Activated T-helper 9 cell treated with anti-CD3 and anti-CD28 coated beads, Interleukin-2, amount 50 U/mL, for 16 hours (primary cell): ENCODE measurements at places on chromosomes 1 and 21.
A peak's percentile ranks its signal among the peaks of the same experiment; 100 is the strongest.

GRCh38 chr1:89360716-89361115 is 3.1 kb upstream of the GBP6 start:
- no peak for DNase-seq

DNA sequence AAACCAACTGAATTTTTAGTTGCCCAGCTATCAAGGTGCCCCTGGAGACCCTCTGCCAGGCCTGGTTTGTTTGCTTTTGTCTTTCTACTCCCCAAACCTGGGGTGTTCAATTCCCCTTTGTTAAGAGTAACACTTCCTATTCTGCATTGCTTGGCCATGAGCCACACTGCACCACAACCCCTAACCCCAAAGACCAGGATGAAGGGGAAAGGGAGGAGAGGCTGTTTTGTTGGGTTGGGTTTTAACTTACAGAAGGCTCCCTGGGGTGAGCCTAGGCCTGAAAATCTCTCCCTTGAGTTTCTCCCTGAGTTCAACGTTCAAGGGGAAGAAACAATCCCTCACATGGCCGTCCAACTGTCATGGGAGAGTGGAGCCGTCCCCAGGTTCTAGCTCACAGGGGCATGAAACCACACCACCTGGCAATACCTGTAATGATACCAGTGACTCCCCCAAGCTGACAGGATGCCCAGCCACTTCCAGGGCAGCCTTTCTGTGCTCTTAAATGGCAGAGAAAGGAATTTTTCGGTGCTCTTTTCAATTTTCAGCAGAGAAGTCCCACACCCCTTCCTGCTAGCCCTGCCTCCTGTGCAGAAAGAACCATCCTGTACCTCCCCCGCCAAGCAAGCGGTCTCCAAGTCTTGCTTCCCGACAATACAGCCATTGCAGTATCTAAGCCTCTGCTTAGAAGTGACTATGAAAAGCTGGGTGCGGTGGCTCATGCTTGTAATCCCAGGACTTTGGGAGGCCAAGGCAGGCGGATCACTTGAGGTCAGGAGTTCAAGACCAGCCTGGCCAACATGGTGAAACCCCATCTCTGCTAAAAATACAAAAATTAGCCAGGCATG is 14.9 kb downstream of the SLC45A3 start:
- no peak for DNase-seq

- no peak for DNase-seq
Measured at GRCh38 chr1:36116901-36117300, 8.1 kb downstream of the COL8A2 start.

- no peak for DNase-seq
Measured at GRCh38 chr1:23397908-23398307, 26.6 kb downstream of the TCEA3 start.

DNA sequence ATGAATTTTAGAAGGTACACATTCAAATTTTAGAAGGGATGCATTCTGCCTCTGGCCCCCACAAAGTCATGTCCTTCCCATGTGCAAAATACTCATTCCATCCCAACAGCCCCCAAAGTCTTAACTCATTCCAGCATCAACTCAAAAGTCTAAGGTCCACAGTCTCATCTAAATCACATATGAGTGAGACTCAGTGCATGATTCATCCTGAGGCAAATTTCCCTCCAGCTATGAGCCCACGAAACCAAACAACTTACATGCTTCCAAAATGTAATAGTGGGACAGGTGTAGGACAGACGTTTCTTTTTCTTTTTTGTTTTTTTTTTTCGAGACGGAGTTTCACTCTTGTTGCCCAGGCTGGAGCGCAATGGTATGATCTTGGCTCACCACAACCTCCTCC is 12.5 kb upstream of the WNT2B start:
- no peak for DNase-seq

DNA sequence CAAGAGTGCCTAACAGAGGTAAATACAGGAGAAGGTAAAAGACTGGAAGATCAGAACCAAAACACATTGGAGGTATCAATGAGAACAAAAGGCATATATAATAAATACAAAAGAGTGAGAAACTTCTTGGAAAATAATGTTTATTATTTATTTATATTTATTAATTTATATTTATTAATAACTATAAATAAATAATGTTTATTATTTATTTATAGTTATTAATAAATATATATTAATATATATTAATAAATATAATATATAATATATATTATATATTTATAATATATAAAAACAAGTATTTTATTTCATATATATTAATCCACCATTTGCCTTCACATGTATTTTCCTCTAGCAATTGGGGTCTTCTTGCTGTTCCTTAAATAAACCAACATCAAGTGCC is 391.9 kb downstream of the GPATCH2 start:
- DNase-seq: no peak

- DNase-seq: no peak
Measured at GRCh38 chr1:21909787-21910503, 27.2 kb downstream of the HSPG2 start.

DNA sequence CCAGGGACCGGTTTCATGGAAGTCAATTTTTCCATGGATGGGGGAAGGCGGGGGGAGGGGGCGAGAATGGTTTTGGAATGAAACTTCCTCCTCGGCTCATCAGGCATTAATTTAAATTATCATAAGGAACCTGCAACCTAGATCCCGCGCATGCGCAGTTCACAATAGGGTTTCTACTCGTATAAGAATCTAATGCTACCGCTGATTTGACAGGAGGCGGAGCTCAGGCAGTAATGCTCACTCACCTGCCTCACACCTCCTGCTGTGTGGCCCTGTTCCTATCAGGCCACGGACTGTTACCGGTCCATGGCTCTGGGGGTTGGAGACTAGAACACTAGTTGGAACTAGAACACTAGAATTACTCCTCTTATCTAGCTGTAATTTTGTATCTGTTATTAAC is 38.0 kb downstream of the PRRX1 start:
- DNase-seq: no peak

DNA sequence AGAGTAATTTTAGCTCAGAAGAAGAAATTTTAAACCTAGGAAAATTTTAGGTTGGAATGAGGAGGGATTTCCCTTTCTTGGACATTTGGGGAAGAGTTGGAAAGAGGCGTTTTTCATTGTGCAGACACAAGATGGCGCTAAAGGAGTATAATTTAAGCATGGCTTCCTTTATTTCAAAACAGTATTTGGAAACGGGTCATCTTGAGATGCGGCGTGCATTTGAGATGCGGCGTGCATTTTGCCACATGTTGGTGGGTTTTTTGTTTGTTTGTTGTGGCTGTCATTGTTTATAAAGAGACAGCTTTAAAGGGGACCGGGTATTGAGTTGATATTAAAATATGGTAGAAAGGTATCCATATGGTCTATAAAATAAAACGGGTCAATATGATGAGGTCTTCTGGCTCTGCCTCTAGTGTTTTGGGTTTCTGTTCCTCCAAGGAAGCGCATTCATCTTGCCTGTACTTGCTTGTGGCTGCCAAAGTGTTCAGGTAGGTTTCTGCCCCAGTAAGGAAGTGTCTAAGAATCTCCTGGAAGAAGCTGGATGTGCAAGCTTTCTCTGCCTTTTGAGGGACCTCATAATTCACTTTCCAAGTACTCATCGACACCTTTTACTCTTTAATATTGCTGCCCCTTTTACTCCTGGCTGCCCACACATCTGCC is 210.3 kb downstream of the SLC35F3 start:
- no peak for DNase-seq

DNA sequence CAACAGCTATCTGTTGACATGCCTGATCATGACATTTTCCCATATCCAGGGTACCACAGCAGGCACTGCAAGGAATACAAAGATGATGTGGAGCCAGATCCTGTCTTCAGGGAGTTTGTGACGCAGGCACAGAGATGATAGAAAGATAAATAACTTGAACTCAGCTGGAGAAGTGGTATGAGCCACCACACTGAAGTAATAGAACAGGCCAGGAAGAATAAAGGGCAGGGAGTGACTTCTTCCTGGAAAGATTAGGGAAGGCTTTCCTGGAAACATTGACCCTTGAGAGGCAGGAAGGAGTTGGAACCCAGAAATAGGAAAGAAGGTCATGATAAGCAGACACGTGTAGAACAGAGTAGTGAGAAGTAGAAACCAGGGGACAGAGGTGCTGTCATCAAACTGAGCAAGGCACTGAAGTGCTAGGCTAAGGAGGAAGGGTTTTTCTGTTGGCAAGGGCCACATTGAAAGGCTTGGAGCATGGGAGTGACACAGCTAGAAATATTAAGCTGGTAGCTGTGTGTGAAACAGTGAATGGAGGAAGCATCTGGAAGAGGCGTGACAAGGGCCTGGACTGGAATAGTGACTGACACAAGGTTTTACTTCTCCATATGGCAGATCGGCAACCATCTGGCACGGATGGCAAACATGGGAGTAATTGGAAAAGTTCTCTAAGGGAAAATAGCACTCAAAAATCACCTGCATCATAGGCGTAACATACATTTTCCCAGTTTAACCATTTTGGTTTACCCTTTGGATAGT is 68.4 kb downstream of the AK5 start:
- DNase-seq: no peak

GRCh38 chr21:15794277-15794912 is 64.6 kb downstream of the USP25 start:
- DNase-seq: no peak

- DNase-seq: no peak
Measured at GRCh38 chr1:229438021-229438420, 4.1 kb upstream of the ACTA1 start.

- DNase-seq: no peak
Measured at GRCh38 chr21:43277481-43278351, 108.9 kb downstream of the CRYAA start.

DNA sequence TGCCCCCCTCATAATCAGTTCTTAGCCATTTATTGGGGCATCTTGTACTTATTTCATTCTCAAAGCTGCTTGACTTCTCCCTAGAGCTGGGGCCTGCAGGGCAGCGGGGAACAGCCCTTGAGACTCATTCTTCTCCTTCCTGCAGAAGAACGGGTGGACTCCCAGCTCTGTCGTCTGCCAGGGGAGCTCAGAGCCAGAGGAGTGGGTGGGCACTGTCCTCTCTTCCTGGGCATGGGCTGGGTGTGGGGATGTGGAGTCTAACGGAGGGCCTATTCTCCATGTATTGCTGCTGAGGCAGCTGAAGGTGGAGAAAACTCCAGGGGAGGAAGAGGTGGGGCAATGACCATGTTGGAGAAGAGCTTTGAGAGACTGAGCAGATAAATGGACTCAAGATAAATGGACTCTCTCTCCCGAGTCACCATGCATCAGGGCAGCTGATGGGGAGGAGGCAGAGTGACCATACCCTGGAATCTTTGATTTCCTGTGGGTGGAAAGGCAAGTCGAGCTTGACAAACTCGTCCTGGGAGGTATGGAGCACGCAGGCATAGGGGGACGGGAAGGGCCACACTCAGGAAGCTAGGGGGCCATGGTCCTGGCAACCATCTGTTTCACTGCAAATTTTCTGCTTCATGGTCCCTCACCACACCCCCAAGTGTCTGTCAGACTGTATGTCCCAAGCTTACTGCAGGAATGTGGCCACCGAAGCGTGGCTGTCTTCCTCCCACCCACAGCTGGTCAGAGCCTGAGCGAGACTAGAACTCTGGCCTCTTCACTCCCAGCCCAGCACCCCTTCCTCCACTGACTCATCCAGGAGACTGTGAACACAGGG is 56.9 kb upstream of the ATP2B4 start:
- no peak for DNase-seq

- DNase-seq: no peak
Measured at GRCh38 chr21:15274701-15275485, 210.1 kb upstream of the NRIP1 start.

- DNase-seq: no peak
Measured at GRCh38 chr1:51482881-51483280, 36.2 kb downstream of the EPS15 start.

DNA sequence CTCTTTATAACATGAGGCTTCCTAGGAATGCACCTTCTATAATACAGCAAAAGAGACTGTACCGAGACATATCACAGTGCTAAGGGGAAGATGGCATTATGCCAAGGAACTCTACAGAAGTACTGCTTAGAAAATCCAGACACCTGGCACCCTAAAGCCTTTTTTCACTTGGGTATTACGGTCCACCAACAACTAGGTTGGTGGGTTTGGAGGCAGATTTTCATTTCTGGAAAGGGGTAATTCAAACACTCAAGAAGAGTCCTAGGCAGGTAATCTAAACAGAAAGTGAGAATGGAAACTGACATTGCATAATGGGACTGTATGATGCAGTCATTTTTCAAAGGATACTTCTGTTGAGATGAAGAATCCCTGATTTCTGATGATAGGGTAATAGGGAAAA is 19.6 kb downstream of the SCMH1 start:
- no peak for DNase-seq

DNA sequence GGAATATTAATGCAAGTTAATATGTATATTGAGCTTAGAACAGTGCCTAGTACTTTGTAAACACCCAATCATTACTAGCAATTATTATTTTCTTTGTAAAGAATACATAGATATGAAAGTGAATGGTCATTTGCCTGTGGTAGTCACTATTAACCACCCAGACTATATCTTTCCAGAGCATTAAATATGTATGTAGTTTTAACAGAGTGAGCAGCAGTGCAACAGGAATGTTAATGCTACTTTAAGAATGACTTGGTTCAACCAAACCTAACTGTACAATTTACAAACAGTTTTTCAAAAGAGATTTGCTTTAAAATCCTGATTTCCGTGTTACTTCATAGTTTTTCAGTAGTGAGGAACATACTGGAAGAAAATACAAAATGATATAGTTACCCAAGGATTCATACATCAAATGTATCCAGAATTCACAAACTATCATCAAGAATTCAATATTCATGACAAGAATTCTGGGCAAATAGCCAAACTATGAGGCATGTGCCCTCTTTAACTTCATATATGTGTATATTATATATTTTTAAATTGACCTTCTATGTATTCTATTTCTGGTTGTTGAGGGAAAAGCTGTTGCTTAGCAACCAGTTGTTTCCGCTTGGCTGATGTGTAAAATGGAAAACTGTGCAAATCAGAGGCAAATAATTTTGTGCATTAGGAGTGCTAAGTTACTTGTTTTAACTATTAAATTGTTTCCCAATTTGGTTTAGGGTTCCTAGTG is 34.9 kb upstream of the IVNS1ABP start:
- DNase-seq: no peak

DNA sequence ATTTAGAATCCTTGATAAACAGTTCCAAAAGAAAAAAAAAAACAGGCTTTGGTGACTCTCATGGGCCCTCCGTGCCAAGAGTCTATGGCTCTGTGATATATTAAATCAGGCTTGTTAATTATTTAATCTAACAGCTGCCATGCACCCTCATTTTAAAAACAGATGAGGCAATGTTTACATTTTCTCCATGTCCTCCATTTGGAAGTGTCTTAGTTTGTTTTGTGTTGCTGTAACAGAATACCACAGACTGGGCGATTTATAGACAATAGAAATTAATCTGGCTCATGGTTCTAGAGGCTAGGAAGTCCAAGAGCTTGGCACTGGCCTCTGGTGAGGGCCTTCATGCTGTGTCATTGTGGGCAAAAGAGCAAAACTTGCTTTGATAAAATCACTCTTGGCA is 58.0 kb downstream of the B3GALT5 start:
- DNase-seq: no peak

GRCh38 chr1:228101994-228102790 is 933 bp downstream of the C1orf35 start:
- peak; percentile 52 for DNase-seq

- DNase-seq: no peak
Measured at GRCh38 chr1:199396456-199396855, 631.1 kb upstream of the NR5A2 start.

- peak; percentile 43 for DNase-seq
Measured at GRCh38 chr1:61453111-61453961, 271.6 kb downstream of the TM2D1 start.

- DNase-seq: no peak
Measured at GRCh38 chr1:22376976-22377375, 74.7 kb upstream of the ZBTB40 start.

GRCh38 chr1:21553116-21553926 is 44.1 kb downstream of the ALPL start:
- no peak for DNase-seq
